NCI-H187 (cell line): ENCODE measurements at places on chromosomes 7 and 10.

- DNase-seq = no peak
These were observed 546.0 kb upstream of the FZD8 start for GRCh38 chr10:36188080-36188453.

DNA sequence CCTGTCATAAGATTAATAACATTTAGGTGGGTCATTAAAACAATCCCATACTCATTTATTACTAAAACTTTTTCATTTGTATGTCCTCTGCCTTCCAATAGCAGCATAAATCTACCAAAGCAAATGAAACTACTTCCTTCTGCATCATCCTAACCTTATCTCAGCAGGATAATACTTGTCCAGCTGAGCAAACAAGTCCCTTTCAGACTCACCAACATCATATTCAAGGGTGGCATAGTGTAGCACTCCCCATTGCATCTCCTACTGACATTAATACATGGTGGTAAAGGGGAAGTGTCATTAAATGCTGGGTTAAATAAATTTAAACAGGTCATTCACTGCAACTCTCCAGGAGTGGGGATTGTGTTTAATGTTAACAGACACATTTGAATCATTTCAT, 3.4 kb upstream of the MINDY3 start:
- no peak for DNase-seq

GRCh38 chr7:42186151-42186550, 50.9 kb downstream of the GLI3 start:
- DNase-seq = no peak

- no peak for DNase-seq
These were observed 458.8 kb upstream of the GHITM start for GRCh38 chr10:83680470-83680891.

GRCh38 chr7:32104766-32105165, 34.6 kb upstream of the PDE1C start:
- DNase-seq = no peak

- no peak for DNase-seq
These were observed 28.4 kb upstream of the ZNF273 start for GRCh38 chr7:64874562-64875250.

DNA sequence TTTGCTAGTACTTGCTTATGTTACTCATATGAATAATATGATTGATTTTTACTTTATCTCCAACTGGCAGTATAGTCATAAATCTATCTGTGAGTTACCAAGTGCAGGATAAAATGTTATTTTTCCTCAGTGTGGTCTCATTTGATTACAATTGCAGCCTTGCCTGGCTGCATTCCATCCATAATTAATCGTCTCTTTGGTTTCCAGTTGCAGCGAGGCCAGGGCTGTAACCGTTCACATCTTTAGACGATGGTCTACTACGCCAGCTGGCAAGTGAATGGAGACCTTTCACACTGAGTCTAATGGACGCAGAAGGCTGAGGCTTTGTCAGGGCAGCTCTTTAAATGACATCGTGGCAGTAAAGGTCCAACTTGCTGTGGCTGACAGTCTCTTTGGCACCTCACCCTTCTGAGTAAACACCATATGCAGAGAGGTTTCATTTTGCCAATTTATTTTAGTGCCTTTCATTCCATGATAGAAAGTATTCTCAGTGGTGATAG, 84.0 kb downstream of the ARL4A start:
- no peak for DNase-seq

DNA sequence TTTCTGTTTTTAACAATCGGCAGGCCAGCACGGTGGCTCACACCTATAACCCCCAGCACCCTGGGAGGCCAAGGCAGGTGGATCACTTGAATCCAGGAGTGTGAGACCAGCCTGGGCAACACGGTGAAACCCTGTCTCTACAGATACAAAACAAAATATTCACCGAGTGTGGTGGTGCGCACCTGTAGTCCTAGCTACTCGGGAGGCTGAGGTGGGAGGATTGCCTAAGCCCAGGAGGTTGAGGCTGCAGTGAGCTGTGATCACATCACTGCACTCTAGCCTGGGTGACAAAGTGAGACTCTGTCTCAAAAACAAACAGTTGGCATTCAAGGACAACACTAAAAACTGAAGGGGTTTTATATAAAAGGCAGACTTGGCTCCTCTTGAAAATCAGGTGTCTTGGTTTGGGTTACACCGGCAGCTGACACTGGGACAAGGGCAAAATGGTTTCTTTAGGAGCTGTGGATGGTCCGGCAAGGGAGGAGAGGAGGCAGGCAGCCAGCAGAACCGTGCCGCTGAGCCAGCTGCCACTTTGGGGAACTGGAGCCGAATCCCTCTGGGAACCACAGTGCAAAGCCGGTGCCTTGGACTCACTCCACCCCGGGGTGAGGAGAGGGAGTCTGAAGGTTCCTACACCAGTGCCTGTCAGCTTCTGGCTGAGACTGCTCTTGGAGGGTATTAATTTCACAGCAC, 52.6 kb downstream of the CHST3 start:
- no peak for DNase-seq

- peak; percentile 6 for DNase-seq
These were observed 670 bp downstream of the RCC1L start for GRCh38 chr7:75072981-75073283.

GRCh38 chr10:44424957-44425356, 40.1 kb upstream of the CXCL12 start:
- no peak for DNase-seq

DNA sequence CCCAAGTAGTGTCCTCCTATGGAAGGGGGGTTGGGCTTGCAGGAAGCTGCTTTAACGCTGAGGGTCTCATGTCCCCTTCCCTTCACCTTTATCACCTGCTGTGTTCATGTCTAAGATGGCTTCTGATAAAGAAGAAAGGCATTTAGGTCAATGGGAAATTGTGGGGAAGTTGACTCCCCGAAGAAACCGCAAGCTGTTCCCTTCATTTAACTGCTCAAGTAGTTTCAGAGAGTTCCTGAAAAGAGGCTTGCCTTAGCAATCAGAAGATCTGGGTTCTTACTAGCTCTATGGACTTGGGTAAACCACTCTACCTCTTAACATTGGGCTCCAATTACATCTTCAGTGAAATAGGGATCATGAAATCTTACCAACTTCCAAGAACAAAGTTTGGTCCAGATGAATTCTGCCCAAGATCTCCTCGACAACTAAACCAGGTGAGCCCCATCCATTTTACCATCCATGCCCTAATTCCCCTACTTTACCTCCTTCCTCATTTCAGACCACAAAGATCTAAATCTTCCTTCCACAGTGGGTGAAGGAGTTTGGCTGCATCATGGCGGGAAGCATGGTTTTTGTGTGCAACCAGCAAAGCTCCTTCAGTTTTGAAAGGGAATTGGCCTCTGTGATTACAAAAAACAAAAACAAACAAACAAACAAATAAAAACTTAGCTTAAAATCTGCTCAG, 30.4 kb upstream of the UCN3 start:
- no peak for DNase-seq

- no peak for DNase-seq
These were observed 165.9 kb upstream of the PLXNA4 start for GRCh38 chr7:132742189-132742612.

GRCh38 chr10:106705681-106706100, 458.8 kb downstream of the SORCS1 start:
- DNase-seq = no peak

GRCh38 chr7:146690987-146691386, 574.4 kb downstream of the CNTNAP2 start:
- no peak for DNase-seq
